ENCODE measurements at places on chromosomes 13 and 19. TPM values are rescaled to one million over a fixed set of nuclear protein-coding genes. Genes with fewer than 3 reads are reported as not detected.
A peak's percentile ranks its signal among the peaks of the same experiment; 100 is the strongest.

The LILRA2 gene
- not detected for total RNA-seq

The CEACAM8 gene
- total RNA-seq = not detected

The RXFP2 gene
- not detected for total RNA-seq

The RHPN2 gene
- 1.4 TPM for total RNA-seq

The SGCG gene
- total RNA-seq = not detected

The CA11 gene
- total RNA-seq = 10.1 TPM

The RFPL4AL1 gene
- not detected for total RNA-seq

The ZIC5 gene
- not detected for total RNA-seq

The CEACAM6 gene
- not detected for total RNA-seq

The NECTIN2 gene
- not detected for total RNA-seq

The TEX26 gene
- not detected for total RNA-seq

The FSTL3 gene
- 1.6 TPM for total RNA-seq

The CLDN10 gene
- not detected for total RNA-seq

The KMT5C gene
- total RNA-seq = 28.3 TPM

The ZNF829 gene
- total RNA-seq = 7.6 TPM

GRCh38 chr13:19362946-19363510 lies 181.4 kb upstream of the TUBA3C start:
- no peak overlapping the region for H3K4me3 ChIP-seq
- no peaks in the 10 kb centered on the region for H3K27me3 ChIP-seq
- no peaks in the 10 kb centered on the region for H3K4me1 ChIP-seq
- H3K27ac ChIP-seq = no peak overlapping the region
- DNase-seq = no peak
- H3K36me3 ChIP-seq = no peaks in the 10 kb centered on the region

DNA sequence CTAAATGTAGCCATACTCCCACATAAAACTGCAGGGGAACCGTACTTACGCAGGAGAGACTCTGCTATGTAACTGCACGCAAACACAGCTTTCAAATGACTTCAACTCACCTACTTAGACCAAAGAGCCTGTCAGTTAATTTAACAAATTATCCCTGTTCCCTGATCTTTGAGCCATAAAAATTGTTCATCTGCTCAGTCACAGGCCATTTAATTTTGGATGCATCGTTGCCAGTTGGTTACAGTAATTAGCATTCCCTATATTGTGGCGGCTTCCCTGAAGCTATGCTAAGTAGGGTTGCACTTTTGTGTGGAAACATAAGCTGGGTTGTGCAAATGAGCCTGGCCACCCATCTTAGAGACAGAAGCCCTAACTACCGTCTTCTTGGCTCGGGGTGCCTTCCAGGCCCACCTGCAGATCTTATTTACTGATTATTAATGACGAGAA lies 21.2 kb upstream of the OBI1 start:
- peaks cover 9% of the 10 kb centered on the region for H3K27me3 ChIP-seq
- no peaks in the 10 kb centered on the region for H3K36me3 ChIP-seq
- no peak overlapping the region for H3K4me3 ChIP-seq

DNA sequence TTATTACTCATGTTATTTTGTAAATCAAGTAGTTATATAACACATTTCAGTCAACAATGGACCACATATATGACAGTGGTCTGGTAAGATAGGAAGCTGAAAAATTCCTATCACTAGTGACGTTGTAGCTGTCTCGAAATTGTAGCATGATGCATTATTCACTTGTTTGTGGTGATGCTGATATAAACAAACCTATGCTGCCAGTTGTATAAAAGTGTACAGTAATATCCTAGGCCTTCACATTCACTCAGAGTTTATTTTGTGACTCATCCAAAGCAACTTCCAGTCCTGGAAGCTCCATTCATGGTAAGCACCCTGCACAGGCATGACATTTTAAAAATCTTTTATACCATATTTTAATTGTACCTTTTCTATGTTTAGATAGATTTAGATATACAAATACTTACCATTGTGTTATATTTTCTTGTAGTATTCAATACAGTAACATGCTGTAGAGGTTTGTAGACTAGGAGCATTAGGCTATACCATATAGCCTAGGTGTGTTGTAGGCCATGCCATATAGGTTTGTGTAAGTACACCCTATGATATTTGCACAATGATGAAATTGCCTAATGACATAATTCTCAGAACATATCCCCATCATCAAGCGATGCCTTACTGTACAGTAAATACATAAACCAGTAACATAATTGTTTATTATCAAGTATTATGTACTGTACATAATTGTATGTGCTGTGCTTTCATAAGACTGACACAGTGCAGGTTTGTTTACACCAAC lies 49.3 kb downstream of the IFT88 start:
- H3K4me1 ChIP-seq = no peaks in the 10 kb centered on the region
- DNase-seq = no peak
- no peaks in the 10 kb centered on the region for H3K36me3 ChIP-seq
- no peak overlapping the region for H3K27ac ChIP-seq

- H3K4me1 ChIP-seq = peaks cover 2% of the 10 kb centered on the region
- DNase-seq = no peak
- peaks cover 8% of the 10 kb centered on the region for H3K36me3 ChIP-seq
- no peaks in the 10 kb centered on the region for H3K27me3 ChIP-seq
- no peak overlapping the region for H3K4me3 ChIP-seq
These were observed 46.3 kb downstream of the POLR1D start for GRCh38 chr13:27667946-27668345.

GRCh38 chr19:40614622-40615411 lies 13.6 kb downstream of the LTBP4 start:
- peak; percentile 83 for DNase-seq
- H3K4me1 ChIP-seq = peaks cover 58% of the 10 kb centered on the region
- H3K36me3 ChIP-seq = peaks cover 13% of the 10 kb centered on the region
- H3K27me3 ChIP-seq = no peaks in the 10 kb centered on the region
- H3K27ac ChIP-seq = peak overlapping the region; percentile 93

DNA sequence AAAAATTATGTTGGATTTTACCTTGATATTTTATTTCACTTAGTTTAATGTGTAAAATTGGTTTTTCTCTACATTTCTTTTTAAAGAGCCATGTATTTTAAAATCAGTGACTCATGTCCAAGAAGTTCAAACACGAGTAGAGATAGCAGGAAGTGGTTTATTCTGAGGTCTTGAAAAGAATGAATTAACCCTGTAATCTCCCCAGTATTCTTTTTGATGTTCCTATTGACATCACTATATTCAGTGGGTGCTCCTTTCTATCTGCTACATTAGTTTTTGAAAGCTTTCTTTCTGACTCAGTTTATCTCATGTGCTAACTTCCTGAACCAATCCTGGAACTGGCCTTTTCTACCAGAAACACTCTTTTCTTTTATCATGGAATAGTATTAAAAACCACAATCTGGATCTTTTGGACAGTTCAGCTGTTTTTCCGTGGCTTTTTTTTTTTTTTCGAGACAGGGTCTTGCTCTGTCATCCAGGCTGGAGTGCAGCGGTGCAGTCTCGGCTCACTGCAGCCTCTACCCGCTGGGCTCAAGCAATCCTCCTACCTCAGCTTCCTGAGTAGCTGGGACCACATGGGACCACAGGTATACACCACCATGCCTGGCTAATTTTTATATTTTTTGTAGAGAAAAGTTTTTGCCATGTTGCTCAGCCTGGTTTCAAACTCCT lies 114.9 kb downstream of the PCCA start:
- H3K4me1 ChIP-seq = peaks cover 22% of the 10 kb centered on the region
- DNase-seq = no peak
- H3K4me3 ChIP-seq = peak overlapping the region; percentile 35

- DNase-seq = no peak
- H3K4me3 ChIP-seq = no peak overlapping the region
- H3K36me3 ChIP-seq = peaks cover 20% of the 10 kb centered on the region
- H3K4me1 ChIP-seq = no peaks in the 10 kb centered on the region
- no peaks in the 10 kb centered on the region for H3K27me3 ChIP-seq
These were observed 9.0 kb upstream of the DLL3 start for GRCh38 chr19:39489756-39490155.

DNA sequence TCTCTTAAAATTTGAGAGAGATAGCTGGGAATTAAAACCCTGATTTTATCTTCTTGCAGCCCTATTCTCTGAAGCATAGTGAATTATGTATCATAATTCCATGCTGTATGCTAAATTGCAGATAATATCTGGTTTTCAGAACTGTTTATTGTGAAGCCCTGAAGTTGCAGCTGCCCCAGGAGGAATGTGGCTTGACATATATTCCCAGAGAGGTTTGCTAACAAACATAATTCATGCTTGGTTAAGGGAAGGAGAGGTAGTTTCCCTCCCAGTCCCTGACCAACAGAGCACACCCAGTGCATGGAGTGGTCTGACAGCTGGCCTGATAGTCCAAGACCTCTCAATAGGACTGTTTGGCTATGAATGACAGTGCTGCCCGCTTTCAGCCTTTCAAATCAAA lies 500.6 kb upstream of the MIR17HG start:
- no peak overlapping the region for H3K4me3 ChIP-seq
- H3K27ac ChIP-seq = no peak overlapping the region
- DNase-seq = no peak
- H3K27me3 ChIP-seq = no peaks in the 10 kb centered on the region
- H3K4me1 ChIP-seq = no peaks in the 10 kb centered on the region
- H3K36me3 ChIP-seq = no peaks in the 10 kb centered on the region

GRCh38 chr13:99265821-99266426 lies 7.7 kb upstream of the GPR18 start:
- no peaks in the 10 kb centered on the region for H3K27me3 ChIP-seq
- H3K4me3 ChIP-seq = no peak overlapping the region
- peaks cover 66% of the 10 kb centered on the region for H3K4me1 ChIP-seq
- peak; percentile 48 for DNase-seq
- no peak overlapping the region for H3K27ac ChIP-seq
- H3K36me3 ChIP-seq = peaks cover 14% of the 10 kb centered on the region

DNA sequence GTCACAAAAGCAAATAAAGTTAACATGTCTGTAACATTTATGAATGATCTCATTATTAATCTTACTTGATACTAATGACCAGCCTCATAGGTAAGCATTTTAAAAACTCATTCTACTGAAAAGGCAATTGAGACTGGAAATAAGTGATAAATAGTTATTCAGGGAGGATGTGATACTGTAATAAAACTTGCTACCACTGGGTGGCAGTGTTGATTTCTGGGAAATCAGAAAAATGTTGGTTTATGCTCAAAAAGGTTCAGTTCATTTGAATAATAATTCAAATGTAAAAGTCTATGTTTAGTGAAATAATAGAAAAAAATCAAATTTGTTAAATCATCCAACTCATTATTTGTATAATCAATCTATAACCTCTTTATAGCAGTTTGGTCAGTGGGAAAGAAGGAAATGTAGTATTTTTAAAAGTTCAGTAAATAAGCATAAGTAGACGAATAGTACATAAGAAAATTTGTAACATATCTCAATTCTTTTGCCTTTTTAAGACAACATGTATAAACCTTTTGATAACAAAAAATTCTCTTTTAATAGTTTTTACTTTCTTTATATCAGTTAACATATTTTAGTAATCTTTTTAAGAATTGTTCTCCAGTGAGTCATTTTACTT lies 9.6 kb downstream of the ABHD13 start:
- no peaks in the 10 kb centered on the region for H3K27me3 ChIP-seq
- peaks cover 10% of the 10 kb centered on the region for H3K36me3 ChIP-seq
- peaks cover 34% of the 10 kb centered on the region for H3K4me1 ChIP-seq
- no peak overlapping the region for H3K4me3 ChIP-seq

DNA sequence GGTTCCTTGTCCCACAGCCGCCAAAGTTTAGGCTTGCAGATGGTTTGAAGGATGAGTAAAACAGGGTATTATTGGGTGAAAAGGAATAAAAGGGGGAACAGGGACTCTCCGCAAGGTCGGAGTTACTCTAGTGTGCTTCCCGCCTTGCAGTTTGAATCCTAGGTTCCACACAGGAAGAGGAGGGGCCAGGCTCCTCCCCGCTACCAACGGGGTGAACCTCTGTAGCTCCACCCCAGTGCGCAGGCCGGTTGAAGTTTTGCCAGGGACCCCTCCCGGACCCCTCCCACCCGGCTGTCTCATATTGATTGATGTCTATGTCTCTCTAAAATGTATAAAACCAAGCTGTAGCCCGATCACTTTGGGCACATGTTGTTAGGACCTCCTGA lies 11.6 kb upstream of the GTF2F2 start:
- H3K36me3 ChIP-seq = no peaks in the 10 kb centered on the region
- peaks cover 12% of the 10 kb centered on the region for H3K27me3 ChIP-seq
- no peak overlapping the region for H3K27ac ChIP-seq
- no peak for DNase-seq
- peaks cover 7% of the 10 kb centered on the region for H3K4me1 ChIP-seq

GRCh38 chr19:56312787-56313657 lies 1.6 kb downstream of the ZSCAN5A start:
- H3K36me3 ChIP-seq = peaks cover 25% of the 10 kb centered on the region
- DNase-seq = no peak
- peak overlapping the region; percentile 96 for H3K27ac ChIP-seq
- H3K4me3 ChIP-seq = peak overlapping the region; percentile 82
- no peaks in the 10 kb centered on the region for H3K27me3 ChIP-seq
- peaks cover 35% of the 10 kb centered on the region for H3K4me1 ChIP-seq

- peaks cover 7% of the 10 kb centered on the region for H3K27me3 ChIP-seq
- no peak overlapping the region for H3K27ac ChIP-seq
- H3K36me3 ChIP-seq = no peaks in the 10 kb centered on the region
- no peaks in the 10 kb centered on the region for H3K4me1 ChIP-seq
These were observed 69.5 kb downstream of the SPACA7 start for GRCh38 chr13:112445411-112446271.

GRCh38 chr19:48962849-48963165 lies 2.3 kb upstream of the FTL start:
- peak overlapping the region; percentile 97 for H3K27ac ChIP-seq
- DNase-seq = no peak
- H3K4me3 ChIP-seq = peak overlapping the region; percentile 51
- peaks cover 45% of the 10 kb centered on the region for H3K36me3 ChIP-seq
- H3K27me3 ChIP-seq = no peaks in the 10 kb centered on the region

DNA sequence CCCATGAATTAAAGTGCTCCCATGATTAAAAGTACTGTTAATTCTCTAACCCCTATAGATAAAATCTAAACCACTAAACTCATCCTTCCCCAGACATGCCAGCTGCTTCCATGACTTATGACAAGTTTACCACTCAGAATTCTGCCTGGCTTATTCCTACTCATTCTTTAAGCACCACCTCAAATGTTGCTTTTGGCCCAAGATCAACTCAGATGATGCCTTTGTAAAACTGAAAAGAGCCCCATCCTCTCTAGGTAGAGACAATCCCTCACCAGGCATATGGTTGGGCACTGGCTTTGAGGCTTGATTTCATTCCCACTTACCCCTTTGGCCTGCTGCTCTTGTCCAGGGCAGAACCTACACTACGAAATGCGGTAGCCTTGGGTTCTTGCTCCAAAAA lies 250.0 kb downstream of the DNAJC15 start:
- H3K27me3 ChIP-seq = peaks cover 2% of the 10 kb centered on the region
- H3K4me3 ChIP-seq = no peak overlapping the region
- DNase-seq = no peak
- no peaks in the 10 kb centered on the region for H3K4me1 ChIP-seq
- no peaks in the 10 kb centered on the region for H3K36me3 ChIP-seq

GRCh38 chr13:29761815-29762214 lies 88.6 kb downstream of the UBL3 start:
- peaks cover 14% of the 10 kb centered on the region for H3K36me3 ChIP-seq
- H3K27ac ChIP-seq = no peak overlapping the region
- H3K27me3 ChIP-seq = no peaks in the 10 kb centered on the region
- no peak overlapping the region for H3K4me3 ChIP-seq
- peaks cover 44% of the 10 kb centered on the region for H3K4me1 ChIP-seq

GRCh38 chr19:34457446-34457845 lies 24.1 kb upstream of the WTIP start:
- H3K36me3 ChIP-seq = peaks cover 70% of the 10 kb centered on the region
- DNase-seq = no peak
- no peak overlapping the region for H3K27ac ChIP-seq

- DNase-seq = no peak
- H3K4me3 ChIP-seq = no peak overlapping the region
These were observed 11.6 kb downstream of the MED25 start for GRCh38 chr19:49829721-49830120.

Data from activated CD4-positive, alpha-beta T cell treated with anti-CD3 and anti-CD28 coated beads, Interleukin-2, amount 10 ng/mL, durations not matched to agents 7 days and 5 days (primary cell).